ENCODE measurements at places on chromosomes 16 and 17.

GRCh38 chr17:47989700-47990099 is 18.8 kb downstream of the CDK5RAP3 start:
- no peak for DNase-seq

DNA sequence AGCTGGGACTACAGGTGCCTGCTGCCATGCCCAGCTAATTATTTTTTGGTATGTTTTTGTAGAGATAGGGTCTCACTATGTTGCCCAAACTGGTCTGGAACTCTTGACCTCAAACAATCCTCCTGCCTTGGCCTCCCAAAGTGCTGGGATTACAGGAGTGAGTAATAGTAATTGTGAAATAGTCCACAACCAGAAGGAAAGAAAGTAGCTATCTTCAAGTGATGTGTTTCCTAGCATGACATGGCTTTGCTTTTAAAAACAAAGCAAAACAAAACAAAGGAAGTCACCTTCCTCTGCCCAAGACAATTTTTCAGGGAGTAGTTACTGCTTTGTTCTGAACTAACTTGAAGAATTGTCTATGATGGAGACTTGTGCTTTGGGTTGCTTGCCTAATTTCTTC is 27.0 kb downstream of the ATP6V0A1 start:
- no peak for DNase-seq

GRCh38 chr16:89969741-89970410 is 21.3 kb downstream of the DEF8 start:
- DNase-seq = peak; percentile 85

- DNase-seq = no peak
Observed at GRCh38 chr17:699345-699744, 15.3 kb downstream of the VPS53 start.

DNA sequence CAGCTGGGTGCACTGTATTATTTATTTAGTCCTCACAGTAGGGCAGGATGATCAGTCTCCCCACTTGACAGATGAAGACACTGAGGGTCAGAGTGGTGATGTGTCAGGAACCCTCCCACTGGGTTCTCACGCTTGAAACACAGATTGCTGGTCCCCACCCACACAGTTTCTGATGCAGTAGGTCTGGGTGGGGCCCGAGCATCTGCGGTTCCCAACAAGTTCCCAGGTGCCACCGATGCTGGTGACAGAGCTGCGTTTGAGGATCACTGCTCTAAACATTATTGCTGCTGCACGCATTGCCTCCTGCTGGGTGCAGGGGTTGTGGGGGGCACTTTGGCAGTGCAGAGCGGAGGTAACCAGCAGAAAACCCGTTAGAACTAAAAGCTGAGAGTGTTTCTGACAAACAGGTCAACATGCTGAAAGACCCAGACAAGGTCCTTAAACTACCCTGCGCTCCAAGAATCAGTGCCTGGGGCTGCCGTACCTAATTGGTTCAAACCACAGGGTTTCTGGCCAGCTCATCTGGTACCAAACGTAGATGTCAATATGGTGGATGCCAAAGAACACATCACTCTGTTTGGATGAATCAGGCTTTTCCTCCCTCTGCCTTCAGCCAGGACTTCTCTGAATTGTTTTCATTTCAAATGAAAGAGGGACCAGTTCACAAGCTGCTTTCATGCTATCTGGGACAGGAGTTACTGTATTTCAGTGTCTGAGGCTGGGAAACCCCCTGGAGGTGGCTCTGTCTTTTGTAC is 76.0 kb downstream of the ABCC1 start:
- DNase-seq = no peak

DNA sequence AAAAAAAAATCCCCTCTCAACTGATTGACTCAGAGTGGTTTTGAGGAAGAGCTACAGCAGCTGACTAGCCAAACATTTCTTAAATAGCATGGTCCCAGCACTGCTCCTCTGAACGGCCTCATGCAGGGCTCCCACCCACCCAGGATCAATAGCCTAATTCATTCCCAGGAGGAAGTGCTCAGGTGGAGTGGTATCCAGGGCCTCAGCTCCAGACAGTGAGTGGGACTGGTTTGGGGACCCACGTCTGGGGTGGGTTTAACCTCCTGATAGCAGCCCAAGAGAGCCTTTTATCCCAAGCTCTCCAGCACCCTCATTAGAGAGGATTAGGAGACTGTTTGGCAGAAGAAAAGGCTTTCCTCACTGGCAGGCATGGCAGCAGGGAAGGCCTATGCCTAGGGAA is 68.5 kb upstream of the CDH5 start:
- no peak for DNase-seq

- DNase-seq = no peak
Observed at GRCh38 chr17:77708936-77709335, 249.6 kb upstream of the TNRC6C start.

DNA sequence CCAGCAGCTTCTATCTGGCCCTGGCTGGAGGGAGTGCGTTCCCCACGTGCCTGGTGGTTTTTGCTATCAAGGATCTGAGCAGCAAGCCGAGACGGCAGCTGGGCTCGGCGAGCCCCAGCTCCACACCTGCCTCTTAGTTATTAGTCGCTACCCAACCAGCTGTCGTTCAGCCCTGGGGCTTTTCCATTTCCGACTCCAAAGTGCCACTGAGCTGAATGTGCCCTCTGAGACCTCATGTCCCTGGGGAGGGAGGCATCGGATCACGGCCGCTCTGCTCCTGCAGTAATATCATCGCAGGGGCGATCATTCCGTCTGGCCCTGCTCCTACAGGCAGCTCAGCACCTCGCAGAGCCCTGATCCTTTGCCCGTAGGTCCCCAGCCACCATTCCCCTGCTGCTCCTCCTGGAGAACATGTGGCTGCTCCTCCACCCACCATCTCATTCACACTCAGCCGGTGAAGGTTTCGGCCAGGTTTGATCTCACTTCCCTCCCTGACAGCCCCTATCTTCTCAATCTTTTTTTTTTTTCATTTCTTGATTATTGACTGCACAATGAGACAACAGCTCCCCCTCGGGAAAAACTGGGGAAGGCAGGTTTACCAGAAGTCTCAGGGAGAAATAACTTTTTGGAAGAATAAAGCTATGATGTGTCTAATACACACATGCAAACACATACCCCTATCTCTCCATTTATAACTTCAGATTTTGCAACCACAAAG is 86.7 kb downstream of the ZFHX3 start:
- DNase-seq = no peak

DNA sequence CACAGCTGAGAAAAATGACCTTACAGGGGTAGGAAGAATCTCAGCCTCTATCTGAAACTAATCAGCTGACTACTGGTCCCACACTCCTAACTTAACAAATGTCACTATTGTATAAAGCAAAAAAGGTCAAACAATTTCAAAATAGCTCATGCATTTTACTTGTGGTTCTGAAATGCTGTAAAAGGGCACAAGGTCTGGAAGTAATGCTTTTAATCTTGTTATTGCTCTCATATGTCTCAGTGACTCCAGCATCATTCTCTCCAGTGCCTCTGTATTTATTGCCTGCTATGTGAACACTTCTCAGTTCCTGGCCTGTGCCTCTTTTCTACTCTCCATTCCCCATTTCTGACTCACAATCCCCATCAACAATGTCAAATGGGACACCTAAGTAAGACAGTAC is 937.7 kb downstream of the CDH11 start:
- DNase-seq = no peak

GRCh38 chr17:60305141-60305540 is 86.8 kb downstream of the USP32 start:
- DNase-seq = no peak

- DNase-seq = no peak
Observed at GRCh38 chr17:58421711-58422110, 4.4 kb upstream of the RNF43 start.

DNA sequence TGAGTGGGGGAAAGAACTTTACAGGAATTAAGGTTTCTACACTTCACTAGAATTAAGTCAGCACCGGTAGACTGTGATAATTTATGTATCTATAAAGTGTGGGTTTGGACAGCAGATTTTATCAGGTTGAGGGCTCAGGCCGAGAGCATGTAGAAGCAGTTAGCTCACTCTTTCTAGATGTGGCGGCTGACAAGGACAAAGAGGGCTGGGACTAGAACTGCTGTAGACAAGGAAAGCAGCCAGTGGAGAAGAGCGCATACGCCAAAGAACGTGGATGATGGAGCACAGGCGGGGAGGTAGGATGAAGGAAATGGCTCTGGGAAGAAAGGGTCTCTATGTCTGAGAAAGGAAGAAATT is 504 bp upstream of the GOSR1 start:
- DNase-seq = no peak

- no peak for DNase-seq
Observed at GRCh38 chr16:80664226-80664625, 123.4 kb downstream of the DYNLRB2 start.

DNA sequence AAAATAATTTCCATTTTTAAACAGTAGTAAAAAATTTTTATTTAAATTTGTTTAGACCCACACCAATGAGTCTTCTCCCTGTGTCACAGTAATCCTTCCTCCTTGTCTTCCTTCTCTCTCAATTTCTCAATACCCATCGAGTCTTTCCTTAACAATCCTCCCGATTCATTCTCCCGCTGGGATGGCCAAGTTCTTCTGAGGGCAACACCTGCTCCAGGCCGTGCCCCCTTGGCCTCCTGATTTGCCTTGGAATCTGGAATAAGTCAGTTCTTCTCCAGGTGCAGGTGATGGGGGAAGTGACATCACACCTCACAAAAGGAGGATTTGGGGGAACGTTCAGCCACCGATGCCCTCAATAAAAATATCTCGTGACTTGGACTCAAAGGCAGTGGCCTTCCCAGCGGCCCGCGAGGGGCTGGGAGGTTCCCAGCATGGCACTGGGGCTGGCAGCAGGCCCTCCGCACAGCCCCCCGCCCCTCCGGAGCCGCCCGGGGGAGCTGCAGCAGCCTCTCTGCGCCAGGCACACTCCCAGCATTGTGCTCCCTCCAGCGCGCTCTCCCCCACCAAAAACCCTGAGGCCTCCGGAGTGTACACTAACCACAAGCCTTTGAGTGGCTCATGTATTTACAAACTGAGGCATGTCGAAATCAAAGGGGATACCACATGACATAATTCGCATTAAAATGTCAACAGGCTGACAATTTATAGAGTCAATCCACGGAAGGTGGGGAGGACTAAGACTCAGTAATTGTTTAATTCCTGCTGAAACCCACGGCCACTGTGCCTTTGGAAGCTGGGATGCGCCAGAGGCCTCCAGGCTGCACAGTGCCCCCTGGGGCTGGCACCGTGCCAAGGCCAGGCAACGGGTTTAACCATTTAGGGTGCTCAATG is 120.5 kb downstream of the ZFHX3 start:
- no peak for DNase-seq

- DNase-seq = no peak
Observed at GRCh38 chr17:81095383-81095762, 60.4 kb downstream of the BAIAP2 start.

DNA sequence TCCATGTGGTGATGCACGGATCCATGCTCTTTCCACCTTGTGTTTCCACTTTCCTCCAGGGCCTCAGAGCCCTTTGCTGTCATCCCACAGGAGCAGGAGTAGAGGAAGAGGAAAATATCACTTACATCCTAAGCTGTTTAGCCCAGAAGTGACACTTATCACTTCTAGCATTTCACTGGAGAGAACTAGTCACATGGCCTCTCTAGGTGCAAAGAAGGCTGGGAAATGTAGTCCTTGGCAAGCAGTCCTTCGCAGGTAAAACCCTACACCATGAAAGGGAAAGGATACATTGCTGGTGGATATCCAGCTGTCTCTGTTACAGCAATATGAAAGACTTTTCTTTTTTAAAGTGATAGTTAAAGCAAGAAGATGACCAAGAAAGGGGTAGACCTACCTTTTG is 185.9 kb downstream of the RGS9 start:
- no peak for DNase-seq

GRCh38 chr16:53911513-53911912 is 207.6 kb downstream of the FTO start:
- DNase-seq = no peak

Measured in GDM1 (cell line).